ENCODE measurements at places on chromosomes 4 and X.

- DNase-seq = no peak
These were observed 128.7 kb downstream of the ANKRD50 start for GRCh38 chr4:124583797-124584196.

DNA sequence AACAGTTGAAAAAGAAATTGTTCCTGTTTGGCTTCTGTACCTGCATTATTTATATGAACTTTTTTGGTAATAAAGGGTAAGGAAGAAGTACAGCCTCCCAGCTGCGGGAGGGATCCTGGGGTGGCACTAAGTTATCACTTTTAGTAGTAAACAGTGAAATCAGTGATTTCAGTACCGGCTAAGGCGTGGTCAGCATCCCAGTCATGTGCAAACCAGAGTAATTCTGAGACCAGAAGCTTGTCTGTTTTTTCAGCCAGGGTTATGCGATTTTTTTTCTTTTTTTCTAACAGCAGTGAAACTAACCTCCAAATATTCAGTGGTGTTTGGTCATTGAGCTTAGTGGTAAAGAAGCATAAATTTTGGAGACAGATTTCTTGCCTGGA is 3.3 kb downstream of the EGF start:
- no peak for DNase-seq

GRCh38 chrX:57587607-57588006 is 4.2 kb upstream of the ZXDB start:
- DNase-seq = no peak

DNA sequence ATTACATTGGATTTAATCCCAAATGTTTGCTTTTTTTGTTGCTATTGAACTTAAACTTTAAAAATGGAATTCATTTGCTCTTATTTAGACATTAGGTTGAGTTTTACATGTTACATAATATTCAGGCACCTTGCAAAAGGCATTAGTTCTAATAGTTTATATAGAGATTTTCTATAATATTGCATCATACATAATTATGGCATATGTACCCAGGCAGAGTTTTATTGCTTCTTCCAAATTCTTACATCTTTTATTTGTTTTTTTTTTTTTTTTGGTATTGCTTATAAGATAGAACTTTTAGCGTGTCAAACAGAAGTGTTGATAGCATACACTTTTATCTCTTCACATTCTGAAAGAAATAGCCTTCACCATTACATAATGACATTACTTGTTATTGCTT is 487.7 kb downstream of the GABRG1 start:
- DNase-seq = no peak

GRCh38 chr4:10346023-10346422 is 111.2 kb downstream of the ZNF518B start:
- no peak for DNase-seq

- no peak for DNase-seq
These were observed 1368.2 kb downstream of the STIM2 start for GRCh38 chr4:28228561-28229491.

DNA sequence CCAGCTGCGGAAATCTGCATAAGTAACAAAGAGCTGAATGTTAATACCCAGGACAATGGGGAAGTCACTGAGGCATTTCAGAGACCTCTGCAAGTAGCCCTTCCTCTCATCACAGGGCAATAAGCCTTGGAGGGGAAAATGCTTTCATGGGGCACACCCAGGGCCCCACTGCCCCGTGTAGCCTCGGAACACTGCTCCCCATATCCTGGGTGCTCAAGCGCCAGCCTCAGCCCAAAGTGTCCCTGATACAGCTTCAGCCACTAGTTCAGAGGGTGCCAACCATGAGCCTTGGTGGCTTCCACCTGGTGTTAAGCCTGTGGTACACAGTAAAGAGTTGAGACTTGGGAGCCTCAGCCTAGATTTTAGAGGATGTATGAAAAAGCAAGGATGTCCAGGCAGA is 402.8 kb upstream of the CXorf51A start:
- no peak for DNase-seq

DNA sequence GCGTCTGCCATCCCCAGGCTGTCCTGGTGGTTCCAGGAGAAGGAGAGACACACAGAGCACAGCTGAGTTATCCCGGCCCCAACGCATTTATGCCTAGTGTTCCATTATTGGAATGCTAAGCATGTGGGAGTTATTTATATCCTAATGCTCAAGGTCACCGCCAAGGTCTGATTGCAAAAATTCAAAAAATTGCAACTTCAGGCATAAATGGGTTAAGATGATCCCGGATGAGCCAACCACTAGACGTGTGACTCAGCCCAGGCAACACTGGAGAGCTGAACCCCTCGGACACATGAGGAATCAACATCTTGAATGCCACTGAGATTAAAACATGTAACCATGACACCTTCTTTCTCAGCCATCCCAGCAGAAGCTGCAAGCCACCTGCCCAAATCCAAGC is 3.8 kb upstream of the ZCCHC4 start:
- no peak for DNase-seq

GRCh38 chr4:92257931-92258857 is 45.6 kb upstream of the GRID2 start:
- no peak for DNase-seq

- peak; percentile 2 for DNase-seq
These were observed 83.7 kb downstream of the FREM3 start for GRCh38 chr4:143616771-143617170.

DNA sequence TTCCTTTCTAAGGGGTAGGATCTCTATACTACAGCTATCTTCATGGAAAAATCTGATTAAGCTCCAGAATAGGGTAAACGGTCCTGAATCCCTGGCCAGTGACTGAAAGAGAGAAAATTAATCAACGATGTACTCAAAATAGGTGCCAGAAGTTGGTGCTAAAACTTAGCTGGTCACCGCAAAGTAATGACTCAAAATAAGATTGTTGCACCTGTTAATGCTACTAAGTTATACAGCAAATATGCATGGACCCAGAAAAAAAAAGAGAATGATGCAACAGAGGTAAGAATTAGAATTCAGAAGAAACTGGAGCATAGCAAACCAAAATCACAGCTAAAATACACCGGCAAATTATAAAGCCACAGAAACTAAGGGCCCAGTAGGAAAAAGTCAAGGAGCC is 239.7 kb upstream of the FAM241A start:
- DNase-seq = no peak

DNA sequence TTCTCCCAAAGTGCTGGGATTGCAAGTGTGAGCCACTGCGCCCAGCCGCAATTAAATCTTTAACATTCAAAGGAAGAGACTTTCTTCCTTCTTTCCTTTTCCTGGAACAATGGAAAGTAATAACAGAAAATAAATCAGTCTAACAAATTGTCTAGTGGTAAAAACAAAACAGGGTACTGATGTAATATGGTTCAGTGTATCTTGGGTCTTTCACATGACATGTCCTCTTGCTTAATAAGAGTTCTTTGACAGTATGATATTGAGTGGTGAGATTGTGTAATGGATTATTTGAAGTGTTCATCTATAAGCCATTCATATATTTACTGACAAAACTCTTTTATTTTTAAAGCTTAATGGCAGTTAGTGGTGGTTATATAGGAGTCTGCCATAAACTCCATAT is 256.6 kb downstream of the SPRY1 start:
- DNase-seq = no peak

DNA sequence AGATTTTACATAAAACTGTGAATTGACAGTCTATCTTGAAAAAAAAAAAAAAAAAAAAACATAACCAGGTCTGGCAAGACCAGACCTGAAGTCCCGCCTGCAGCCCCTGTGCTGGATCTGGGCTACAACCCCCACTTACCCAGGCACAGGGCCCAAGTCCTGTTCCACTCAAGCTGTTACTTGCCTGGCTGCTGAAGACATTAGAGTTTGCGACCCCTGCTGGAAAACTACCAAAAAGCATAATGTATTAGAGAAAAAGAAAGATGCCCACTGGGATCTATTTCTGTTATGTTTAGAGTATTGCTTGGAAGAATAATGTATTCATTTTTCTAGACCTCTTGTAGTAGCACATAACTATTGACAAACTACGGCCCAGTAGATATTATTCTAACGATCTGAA is 4.7 kb downstream of the HS3ST1 start:
- no peak for DNase-seq

DNA sequence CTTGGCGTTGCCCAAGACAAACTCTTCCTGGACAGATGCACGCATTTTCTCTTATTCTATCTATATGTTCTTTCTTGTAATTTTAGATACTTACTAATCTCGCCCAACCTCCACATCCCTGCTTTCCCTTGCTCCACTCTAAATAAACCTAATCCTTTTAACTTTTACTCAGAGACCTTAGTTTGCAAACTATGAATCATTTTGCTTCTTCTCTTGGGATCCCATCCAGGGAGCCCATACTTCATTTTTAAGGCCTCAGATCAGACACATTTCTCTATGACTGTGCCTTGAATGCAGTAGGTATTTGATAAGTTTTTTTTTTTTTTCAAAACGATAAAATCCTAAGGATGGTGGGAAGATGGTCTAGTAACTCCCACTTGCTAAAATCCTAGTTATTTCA is 353.8 kb upstream of the HAND2 start:
- DNase-seq = no peak

DNA sequence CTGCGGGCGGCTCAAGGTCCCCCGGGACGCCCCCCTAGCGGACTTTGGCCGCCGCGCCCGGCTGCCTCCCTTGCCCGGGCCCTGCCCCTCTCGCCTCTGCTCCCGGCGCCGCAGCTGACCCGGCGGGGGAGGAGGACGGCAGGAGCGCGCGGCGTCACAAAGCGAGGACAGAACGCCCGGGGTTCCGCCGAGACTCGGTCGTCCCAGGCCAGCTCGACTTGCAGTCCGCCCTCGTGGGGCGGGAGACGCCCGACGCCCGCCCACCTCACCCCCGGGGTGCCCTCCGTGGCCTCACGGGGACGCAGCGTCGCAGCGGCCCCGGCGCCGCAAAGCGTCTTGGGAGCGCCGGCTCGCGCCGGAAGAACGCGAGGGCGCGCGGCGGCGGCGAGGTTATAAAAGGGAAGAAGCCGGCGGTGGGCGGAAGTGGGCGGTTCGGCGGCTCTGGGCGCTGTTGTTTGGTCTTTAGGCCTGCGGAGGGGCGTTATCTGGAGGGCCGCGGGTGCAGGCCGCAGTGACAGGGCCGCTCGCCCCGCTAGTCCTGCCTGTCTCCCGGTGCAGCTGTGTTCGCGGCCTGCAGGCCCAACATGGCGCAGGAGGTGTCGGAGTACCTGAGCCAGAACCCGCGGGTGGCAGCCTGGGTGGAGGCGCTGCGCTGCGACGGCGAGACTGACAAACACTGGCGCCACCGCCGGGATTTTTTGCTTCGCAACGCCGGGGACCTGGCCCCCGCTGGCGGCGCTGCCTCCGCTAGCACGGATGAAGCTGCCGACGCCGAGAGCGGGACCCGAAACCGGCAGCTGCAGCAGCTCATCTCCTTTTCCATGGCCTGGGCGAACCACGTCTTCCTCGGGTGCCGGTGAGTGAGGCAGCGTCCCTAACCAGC is at the start of gene CDKN2AIP:
Gene CDKN2AIP, plus strand, starts transcription at position 423 of the 883 bp plus-strand sequence. Its CDS starts 162 bp downstream, at position 585.
- peak; percentile 81 for DNase-seq

GRCh38 chr4:8200302-8200975 is 1.3 kb downstream of the SH3TC1 start:
- DNase-seq = no peak

DNA sequence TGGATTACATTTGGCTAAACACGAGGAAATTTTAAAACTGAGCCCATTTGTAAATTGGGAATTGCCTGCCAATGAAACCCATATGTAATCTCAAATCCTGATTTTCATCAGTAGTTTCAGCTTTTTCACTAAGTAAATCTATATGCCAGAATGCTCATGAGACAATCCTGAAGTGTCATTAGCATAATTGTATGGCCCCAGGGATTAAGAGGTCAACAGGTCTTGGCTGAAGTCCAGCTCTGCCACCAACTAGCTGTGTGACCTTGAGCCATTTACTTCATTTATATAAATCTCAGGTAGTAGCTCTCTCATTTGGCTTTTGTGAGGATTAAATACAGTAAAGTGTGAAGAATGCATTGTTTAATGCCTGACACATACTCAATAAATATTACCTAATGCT is 320.5 kb upstream of the EMCN start:
- DNase-seq = no peak

- no peak for DNase-seq
These were observed 15.6 kb downstream of the SCARB2 start for GRCh38 chr4:76197971-76198410.

DNA sequence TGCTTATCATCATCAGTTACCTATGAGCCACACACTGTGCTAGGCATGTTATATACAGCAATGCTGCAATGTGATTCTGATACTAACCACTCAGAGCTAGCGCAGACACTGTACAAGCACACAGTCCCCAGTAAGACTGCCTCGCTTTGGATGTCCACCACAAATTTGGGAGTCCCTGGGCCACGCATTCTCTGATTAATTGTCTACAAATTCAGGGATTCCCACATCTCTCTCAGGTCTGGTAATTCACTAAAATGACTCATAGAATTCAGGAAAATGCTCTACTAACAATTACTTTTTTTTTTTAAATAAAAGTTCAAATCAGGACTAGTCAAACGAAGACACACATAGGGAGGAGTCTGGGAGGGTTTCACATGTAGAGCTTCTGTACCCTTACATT is 652.1 kb upstream of the AADAT start:
- DNase-seq = no peak

- DNase-seq = no peak
These were observed 19.9 kb downstream of the AR start for GRCh38 chrX:67563469-67564448.

- no peak for DNase-seq
These were observed 64.3 kb downstream of the TASL start for GRCh38 chrX:30513284-30513683.

DNA sequence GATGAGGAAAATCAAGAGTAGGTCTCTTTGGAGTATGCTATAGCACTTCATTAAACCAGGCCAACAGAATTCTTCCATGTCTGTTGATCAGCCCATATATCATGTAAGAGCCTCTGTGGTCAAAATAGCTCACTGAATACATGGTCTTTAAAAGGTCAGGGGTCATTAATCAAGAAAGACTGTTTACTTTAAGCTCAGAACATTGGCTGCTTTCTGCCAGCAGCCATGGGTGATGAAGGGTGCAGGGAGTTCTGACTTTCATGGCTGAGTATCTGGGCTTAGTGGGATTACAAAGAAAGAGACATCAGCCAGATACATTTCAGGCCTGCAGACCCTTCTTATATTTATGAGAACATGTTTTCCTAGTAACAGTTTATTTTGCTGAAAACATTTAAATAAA is 7.1 kb upstream of the C4orf54 start:
- no peak for DNase-seq

- no peak for DNase-seq
These were observed 328.6 kb upstream of the ARX start for GRCh38 chrX:25344161-25344936.

DNA sequence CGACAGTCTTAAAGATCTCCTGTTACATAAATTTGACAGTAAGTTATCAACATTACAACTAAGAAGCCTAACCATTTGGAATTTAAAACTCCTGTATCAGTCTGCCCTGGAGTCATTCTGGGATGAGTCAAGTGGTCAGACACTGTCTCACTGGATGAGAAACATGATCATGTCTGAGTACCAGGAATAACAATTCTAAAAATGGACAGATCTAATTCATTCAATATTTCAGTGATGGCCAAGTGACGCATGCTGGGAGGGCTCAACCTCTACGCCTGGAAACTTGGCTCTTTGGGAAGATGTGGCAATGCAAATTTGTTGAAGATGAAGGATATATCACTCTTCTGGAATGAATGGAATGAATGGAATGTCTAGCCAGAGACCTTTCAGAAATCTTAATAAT is 1427.2 kb downstream of the STIM2 start:
- no peak for DNase-seq

- DNase-seq = no peak
These were observed 15.9 kb upstream of the TLR1 start for GRCh38 chr4:38820329-38821061.

Measured in GM12892 (cell line).